Kidney tubule cell (primary cell): ENCODE measurements at places on chromosomes 1 and 21.

DNA sequence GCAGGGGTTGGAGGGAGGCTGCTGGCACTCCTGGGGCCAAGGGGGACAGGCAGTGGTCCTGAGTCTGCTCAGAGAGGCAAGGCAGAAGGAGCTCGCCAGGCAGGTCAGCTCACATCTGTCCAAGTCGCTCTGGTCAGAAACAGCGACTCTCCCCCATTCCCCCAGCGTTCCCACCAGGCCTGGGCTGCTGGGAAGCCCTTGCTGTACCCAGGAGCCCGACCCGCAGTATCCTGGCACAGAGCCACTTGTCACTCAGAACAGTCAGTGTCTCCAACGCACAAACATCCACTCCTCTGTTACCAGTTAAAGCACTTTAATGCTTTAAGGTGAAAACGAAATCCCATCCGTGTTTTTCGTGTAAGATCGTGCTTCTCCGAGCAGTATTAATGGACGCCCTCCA is 16.6 kb upstream of the CCDC27 start:
- DNase-seq: no peak

DNA sequence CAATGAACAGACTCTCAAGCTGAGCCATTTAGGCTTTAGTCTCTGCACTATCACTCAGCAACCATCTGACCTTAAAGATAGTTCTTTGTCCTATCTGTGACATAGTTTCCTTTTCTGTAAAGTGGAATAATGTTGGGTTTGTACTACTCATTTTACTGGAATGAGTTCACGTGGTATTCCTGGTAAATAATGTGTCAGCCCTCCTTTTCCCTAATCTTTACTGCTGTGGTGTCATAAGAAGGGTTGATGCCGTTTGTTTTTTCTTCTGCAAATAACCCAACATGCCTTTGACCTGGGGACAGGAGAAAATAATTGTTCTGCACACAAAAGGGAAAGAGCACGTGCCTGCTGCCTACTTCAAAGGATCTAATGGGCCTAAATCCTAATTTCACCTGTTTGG is 297.8 kb downstream of the BRINP3 start:
- peak; percentile 20 for DNase-seq

DNA sequence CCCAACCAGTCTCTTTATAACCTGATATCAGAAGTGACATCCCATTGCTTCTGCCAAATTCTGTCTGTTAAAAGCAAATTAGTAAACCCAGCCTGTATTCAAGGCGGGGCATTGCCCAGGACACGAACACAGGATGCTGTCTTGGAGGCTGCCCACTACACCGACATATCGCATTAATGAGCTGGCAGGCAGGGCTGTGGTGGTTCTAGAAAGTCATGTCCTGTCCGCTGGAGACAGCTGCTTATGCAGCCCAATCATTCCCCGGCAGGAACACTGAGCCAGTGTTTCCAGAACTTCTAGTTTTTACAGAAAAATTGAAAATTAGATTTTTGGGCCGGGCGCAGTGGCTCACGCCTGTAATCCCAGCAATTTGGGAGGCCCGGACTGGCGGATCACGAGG is 19.3 kb downstream of the C1orf167 start:
- DNase-seq: peak; percentile 62

- no peak for DNase-seq
Measured at GRCh38 chr1:51301152-51301843, 29.1 kb downstream of the TTC39A start.
